ENCODE measurements at places on chromosomes 2 and 18. TPM values are rescaled to one million over a fixed set of nuclear protein-coding genes. Genes with fewer than 3 reads are reported as not detected.

DNA sequence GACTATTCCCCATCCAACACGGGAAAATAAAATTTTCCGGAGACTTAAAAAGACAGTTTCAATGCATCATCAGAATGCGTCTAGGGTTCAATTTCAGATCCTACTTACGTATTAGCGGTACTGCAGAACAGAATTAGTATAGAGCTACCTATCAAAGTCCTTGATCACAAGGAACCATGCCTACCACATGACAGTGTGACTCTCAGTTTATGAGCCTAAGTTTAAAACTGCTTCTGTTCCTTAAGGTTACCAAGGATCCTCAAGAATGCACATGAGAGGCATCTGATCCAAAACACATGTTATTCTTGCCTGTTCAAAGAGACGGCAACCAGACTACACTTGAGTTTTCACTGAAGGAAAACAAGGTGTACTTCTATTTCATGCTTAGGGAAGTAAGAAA lies 369.7 kb downstream of the EPHA4 start:
- DNase-seq: no peak

- DNase-seq: peak; percentile 42
These were observed 220.9 kb upstream of the REV1 start for GRCh38 chr2:99710721-99711120.

DNA sequence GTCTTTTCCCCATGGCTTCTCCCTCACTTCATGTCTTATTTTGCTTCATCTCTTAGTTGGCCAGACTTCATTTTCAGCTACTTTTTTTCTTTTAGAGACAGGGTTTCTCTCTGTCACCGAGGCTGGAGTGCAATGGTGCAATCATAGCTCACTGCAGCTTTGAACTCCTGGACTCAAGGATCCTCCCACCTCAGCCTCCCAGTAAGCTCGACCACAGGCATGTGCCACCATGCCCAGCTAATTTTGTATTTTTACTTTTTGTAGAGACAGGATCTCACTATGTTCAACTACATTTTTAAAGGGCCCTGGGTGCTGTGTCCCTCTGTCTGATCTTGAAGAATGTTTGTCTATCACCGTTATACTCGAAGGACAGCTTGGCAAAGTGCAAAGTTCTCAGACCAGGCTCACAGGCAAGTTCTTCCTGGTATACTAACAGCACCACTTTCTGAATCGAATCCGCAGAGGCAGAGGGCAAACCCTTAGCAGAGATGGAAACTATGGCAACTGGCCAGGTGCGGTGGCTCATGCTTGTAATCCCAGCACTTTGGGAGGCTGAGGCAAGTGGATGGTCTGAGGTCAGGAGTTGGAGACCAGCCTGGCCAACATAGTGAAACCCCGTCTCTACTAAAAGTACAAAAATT lies 60.9 kb downstream of the SOWAHC start:
- DNase-seq: no peak

GRCh38 chr2:99890568-99891427 lies 251.6 kb downstream of the AFF3 start:
- peak; percentile 24 for DNase-seq

The NYAP2 gene
- not detected for polyA plus RNA-seq

DNA sequence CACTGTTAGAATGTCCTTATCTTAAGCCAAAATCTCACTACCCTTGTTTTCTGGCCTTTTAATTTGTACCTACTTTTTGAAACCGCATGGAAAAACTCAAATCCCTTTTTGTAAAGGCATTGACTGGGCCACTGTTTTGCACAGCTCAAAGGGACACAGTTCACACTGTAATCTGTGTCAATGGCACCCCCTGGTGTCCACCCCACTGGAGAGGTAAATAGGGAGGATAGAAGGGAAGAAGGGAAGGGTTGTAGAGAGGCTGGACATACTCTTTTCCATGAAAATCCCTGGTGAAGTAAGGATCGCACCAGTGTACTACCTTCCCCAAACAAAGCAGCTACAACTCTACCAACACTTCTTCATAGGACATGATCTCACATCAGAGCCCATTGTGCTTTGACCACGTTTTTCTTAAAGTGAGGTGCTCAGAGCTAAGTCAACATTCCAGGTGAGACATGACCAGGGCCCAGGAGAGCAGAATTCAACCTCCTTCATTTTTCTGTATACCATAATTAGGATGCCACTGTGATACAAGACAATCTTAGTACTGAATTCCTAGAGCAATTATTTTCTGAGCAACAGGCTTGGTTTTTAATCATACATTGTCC lies 92.4 kb upstream of the RMDN2 start:
- peak; percentile 92 for DNase-seq

- DNase-seq: no peak
These were observed 29.4 kb upstream of the NOTO start for GRCh38 chr2:73172963-73173362.

The C2orf78 gene
- not detected for polyA plus RNA-seq

GRCh38 chr2:45674035-45674816 lies 22.8 kb downstream of the PRKCE start:
- DNase-seq: peak; percentile 60

DNA sequence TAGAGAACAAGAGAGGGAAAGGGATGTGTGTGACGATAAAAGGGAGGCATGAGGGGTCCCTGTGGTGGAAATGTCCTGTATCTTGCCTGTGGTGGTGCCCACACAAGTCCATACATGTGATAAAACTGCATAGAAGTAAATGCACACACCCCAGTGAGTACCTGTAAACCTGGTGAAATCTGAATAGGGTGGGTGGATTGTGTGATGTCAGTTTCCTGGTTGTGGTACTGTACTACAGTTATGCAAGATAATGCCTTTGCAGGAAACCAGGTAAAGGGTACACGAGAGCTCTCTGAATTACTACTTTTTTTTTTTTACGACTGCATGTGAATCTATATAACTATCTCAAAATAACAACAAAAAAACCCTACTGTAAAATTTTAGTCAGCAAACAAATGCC lies 22.1 kb downstream of the SERPINE2 start:
- no peak for DNase-seq

The TET3 gene
- 0.52 TPM for polyA plus RNA-seq

DNA sequence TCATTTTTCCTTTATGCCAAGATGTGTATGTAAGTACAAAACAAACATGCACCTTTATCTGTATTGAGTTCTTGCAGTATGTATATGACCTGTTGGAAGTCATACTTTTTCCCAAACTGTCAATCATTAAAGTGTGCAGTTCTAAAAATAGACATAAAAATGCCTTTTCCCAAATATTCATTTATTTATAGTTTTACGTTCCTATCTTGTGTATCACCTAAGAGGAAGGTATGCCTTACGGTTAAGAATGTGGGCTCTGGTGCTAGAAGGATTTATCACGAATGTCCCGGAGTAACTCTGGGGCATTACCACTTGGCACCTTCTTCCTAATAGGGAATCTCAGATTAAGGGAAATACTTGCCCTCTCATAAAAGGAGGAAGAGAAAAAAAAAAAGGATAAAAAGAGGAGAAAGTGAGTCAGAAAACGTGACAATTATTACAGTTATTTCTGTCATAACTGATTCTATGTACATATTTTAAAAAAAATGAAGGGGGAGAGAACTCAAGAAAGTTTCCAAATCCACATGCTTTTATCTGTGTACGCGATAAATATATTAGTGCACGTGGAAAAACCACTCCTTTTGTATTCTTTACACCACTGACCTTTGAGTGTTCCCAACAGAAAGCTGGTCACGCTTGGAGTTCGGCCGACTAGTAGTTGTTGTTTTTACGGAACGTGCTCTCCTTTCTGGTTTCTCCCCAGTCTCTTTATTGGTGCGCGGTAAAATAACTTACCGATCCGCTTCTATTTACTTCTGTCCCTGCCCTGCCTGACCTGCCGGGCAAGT lies 721 bp downstream of the MCEE start:
- peak; percentile 32 for DNase-seq

- no peak for DNase-seq
These were observed 84.9 kb downstream of the AOX1 start for GRCh38 chr2:200670751-200671150.

- peak; percentile 39 for DNase-seq
These were observed 1.3 kb downstream of the PTPN2 start for GRCh38 chr18:12882453-12883371.

The KIF3C gene
- polyA plus RNA-seq: 1.9 TPM

GRCh38 chr2:45654250-45654649 lies 2.8 kb downstream of the PRKCE start:
- no peak for DNase-seq

- no peak for DNase-seq
These were observed 11.0 kb upstream of the TXNDC2 start for GRCh38 chr18:9874728-9875127.

The PLGLB1 gene
- 3.3 TPM for polyA plus RNA-seq

DNA sequence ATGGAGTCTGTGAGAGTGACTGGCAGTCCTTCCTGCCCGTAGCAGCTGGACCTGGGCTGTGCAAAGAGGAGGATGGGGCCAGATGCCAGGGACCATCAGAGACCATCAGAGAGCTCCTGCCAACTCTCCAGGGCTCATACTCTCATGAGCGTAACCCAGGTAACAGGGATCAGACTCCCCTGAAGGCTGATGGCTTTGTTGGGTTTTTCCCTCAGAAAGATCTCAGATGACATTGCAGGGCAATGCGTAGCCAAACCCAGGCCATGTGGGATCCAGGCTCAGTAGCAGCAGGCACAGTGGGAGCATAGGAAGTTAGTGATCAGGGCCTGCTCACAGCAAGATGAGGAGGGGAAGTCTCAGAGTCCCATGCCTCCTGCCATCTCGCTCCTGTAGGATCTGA lies 218.0 kb downstream of the LOXHD1 start:
- no peak for DNase-seq

DNA sequence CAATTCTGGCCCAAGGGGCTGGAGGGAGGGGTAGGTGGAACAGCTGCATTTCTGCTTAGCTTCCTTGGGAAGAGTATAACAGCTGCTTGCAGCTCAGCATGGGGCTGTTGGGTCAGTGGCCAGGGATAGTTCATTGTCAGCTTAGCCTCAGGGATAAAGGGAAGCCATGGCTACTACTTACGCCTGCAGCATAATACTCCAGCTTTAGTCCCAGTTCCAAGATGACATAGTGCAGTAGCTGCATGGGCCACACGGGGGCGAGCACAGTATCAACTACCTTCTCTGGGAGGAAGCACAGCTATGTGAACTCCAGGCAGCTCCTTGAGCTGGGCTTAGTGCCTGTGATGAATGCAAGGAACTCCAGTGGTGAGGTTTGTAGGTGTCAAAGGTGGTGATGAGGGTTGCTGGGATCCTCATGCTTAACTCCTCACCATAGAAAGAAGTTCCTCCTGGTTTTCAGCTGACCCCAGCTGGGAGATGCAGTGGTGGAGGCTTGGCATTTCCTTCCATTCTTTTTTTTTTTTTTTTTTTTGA lies 35.4 kb upstream of the RHOB start:
- peak; percentile 44 for DNase-seq

GRCh38 chr2:9527995-9528787 lies 27.4 kb downstream of the ADAM17 start:
- DNase-seq: no peak

DNA sequence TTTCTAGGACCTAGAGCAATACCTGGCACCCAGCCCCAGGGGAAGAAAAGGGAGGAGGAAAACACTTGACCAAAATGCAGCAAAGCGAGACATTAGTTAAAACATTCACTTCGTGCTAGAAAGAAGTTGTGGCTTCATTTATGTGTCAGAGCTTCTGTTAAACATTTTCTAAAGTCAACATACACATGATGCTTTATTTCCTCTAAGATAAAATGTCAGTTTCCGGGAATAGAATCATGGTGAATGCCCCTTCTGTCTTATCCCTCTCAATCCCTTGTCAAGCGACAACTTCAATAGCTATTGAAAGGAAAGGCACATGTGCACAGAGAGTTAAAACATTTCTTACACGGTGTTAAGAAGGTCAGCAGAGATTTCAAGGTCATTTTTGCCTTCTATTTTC lies 404.6 kb upstream of the CWC22 start:
- DNase-seq: no peak

- no peak for DNase-seq
These were observed 230.3 kb upstream of the SLC14A2 start for GRCh38 chr18:45384962-45385315.

The SP5 gene
- polyA plus RNA-seq: 1.6 TPM

The SCYGR4 gene
- polyA plus RNA-seq: not detected

The DSG4 gene
- polyA plus RNA-seq: not detected

DNA sequence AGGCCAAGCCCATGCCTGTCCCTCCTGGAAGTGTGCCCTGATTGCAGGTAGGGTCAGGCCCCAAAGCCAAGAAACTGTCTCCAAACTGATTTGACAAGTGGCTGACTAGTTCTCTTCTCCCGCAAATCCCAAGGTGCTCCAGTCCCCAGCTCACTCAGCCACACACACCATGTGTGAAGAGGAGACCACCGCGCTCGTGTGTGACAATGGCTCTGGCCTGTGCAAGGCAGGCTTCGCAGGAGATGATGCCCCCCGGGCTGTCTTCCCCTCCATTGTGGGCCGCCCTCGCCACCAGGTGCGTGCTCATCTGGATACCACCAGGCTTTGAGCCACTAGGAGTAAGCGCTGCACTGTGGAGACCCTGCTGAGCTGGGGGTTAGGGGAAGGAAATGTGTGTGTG lies 8.3 kb downstream of the ACTG2 start:
- no peak for DNase-seq

GRCh38 chr2:202337706-202338346 lies 38.3 kb upstream of the BMPR2 start:
- no peak for DNase-seq

The GAREM1 gene
- 7.0 TPM for polyA plus RNA-seq

The SS18 gene
- 43.2 TPM for polyA plus RNA-seq

GRCh38 chr2:105972927-105973326 lies 221.2 kb downstream of the UXS1 start:
- no peak for DNase-seq

DNA sequence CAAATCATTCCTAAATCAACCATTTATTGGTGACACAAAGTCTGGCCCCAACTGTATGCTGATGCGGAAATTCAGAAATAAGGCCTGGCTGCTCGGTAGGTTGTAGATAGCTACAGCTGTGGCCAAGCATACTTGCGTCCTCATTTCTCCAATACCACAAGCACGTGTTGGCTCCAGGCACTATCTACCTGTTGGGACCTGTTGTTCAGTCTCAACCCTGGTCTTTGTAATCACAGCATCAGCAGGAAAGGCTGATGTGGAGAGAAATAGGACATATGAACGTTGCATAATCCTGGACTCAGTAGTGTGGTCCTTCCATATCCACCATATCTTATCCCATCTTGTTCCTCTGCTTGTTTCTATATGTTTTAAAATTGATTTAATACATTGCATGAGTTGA lies 212.6 kb downstream of the PMAIP1 start:
- no peak for DNase-seq

The SLC19A3 gene
- polyA plus RNA-seq: 8.3 TPM

The ANKRD30BL gene
- not detected for polyA plus RNA-seq

DNA sequence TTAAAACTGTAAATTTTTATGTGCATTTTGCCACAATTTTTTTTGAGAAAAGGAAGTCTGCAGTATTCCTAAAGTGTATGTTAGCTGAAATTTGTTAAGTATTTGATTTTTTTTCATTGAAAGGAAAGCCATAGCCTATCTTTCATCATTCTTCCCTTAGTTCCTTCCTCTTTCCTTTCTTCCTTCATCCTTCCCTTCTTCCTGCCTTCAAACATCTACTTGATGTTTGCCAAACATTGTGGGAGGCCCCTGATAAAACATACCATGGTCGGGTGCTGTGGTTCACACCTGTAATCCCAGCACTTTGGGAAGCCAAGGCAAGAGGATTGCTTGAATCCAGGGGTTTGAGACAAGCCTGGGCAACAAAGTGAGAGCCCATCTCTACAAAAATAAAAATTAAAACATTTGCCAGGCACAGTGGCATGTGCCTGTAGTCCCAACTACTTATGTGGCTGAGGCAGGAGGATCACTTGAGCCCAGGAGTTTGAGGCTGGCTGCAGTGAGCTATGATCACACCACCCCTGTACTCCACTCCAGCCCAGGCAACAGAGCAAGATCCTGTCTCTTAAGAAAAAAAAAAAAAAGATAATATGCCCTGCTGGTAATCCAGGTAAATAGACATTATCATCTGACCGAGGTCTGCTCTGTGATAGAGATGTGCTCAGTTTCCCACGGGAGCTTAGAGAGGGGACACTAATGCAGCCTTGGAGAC lies 278.4 kb upstream of the STON1 start:
- DNase-seq: no peak

Data from kidney (tissue), 22 donors.